SJCRH30 (cell line): ENCODE measurements at places on chromosomes 7 and 10. TPM values are rescaled to one million over a fixed set of nuclear protein-coding genes. Genes with fewer than 3 reads are reported as not detected.

SPACDR gene
- not detected in 2 replicates for total RNA-seq

DYNC1I1 gene
- 7.9 and 11.9 TPM in 2 replicates for total RNA-seq

GRCh38 chr10:75542906-75543305 lies 111.5 kb downstream of the LRMDA start:
- no peaks in the 10 kb centered on the region for H3K36me3 ChIP-seq
- DNase-seq = no peak
- no peak overlapping the region for H3K4me3 ChIP-seq
- no peaks in the 10 kb centered on the region; the same call in 1 of the 2 replicates for H3K27me3 ChIP-seq
- H3K27ac ChIP-seq = no peak overlapping the region

DNA sequence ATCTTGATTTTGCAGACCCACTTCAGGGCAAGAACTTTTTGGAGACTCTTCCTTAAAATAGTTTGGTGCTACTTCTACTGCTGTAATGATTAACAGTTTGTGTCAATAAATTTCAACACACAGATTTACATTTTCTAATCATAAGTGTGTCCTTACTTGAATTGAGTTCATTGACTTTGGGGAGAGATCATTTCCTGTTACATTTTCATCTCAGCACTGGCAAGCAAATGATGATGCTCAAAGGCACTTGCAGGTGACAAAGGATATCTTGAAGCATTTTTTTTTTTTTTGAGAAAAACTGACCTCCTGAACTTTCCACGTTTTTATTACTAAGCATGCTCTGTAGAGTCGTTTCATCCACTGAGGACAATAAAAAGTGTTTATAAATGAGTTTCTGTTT lies 52.7 kb downstream of the GPR85 start:
- no peaks in the 10 kb centered on the region; the same call in 1 of the 2 replicates for H3K36me3 ChIP-seq
- H3K27me3 ChIP-seq = no peaks in the 10 kb centered on the region
- no peaks in the 10 kb centered on the region for H3K4me1 ChIP-seq
- no peak for DNase-seq

DNA sequence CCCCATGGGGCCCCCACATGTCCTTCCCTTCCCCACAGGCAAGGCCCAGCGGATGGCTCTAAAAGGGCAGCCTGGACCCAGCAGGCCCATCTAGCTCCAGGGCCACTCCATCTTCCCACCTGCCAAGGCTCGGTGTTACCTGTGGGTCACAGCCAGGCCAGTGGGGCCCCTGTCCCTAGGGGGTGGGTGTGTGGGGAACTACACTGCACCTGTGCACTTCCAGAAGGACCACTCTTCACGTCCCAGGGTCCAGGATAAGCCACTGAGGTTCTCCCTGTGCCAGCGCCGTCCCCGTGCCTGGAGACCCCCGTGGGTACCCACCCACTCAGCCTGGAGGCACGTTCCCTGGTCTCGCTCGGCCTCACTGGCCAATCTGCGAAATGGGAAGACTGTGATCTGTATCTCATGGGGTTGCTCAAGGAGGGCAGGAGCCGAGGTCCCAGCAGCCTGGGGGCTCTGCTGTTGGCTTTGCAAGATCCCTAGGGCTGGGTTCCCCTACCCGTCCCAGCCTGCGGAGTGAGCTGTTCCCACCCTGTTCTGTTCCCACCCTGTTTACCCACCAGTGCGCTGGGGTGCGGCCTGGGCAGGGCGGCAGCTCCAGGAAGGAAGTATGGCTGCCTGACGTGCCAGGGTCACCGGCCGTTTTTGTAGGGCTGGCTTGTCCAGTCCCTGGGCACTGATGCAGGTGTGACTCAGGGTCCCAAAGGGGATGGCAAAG lies 4.6 kb downstream of the PWWP2B start:
- H3K4me1 ChIP-seq = peaks cover 4% of the 10 kb centered on the region; the same call in 1 of the 2 replicates
- no peak overlapping the region for H3K27ac ChIP-seq
- 0 out of 2 replicates have a peak, but pooled peaks cover 6% of the 10 kb centered on the region for H3K27me3 ChIP-seq
- no peak for DNase-seq
- H3K36me3 ChIP-seq = no peaks in the 10 kb centered on the region

GRCh38 chr7:150737265-150738055 lies at the start of gene GIMAP5:
GIMAP5 (plus strand) TSS chr7:150737418; CDS start chr7:150740885, 3,467 bp downstream.
- no peak for DNase-seq
- no peaks in the 10 kb centered on the region for H3K36me3 ChIP-seq
- no peaks in the 10 kb centered on the region for H3K4me1 ChIP-seq
- H3K27me3 ChIP-seq = peaks cover 6% of the 10 kb centered on the region; the same call in 1 of the 2 replicates

DNA sequence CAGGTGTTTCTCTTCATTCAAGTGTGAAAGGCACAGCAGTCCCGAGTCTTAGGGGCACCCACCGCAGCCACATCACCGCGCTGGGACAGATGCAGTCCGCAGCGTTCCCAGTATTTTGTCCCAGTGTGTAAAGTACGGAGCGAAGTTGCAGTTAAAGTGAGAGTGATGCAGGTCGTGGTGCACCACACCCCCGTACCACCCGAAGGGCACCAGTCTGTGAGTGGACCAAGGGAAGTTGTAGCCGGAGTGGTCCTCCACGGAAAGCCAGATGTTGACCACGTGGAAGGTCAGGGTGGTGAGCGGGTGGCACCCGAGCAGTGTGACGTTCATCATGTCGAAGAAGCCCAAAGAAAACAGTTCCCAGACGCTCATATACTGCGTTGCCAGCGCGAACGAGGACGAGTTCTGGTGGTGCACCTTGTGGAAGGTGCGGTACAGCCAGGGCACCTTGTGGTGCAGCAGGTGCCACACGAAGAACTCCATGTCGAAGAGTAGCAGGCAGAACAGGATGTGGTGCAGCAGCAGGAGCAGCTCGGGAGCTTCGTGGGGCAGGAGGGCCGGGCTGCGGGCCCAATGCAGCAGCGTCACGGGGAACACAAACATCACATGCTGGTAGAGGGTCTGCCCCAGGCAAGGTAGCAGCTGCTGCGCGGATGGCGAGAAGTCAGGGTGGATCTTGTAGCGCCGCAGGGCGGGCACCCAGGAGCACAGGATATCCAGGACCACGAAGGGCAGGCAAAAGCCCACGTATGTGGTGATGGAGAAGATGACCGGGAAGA lies 526 bp downstream of the CH25H start:
- no peaks in the 10 kb centered on the region for H3K36me3 ChIP-seq
- no peaks in the 10 kb centered on the region for H3K27me3 ChIP-seq
- no peaks in the 10 kb centered on the region for H3K4me1 ChIP-seq
- DNase-seq = peak; percentile 72
- H3K4me3 ChIP-seq = peak overlapping the region; percentile 43
- H3K27ac ChIP-seq = no peak overlapping the region
